ENCODE measurements at places on chromosomes 16 and 17.

DNA sequence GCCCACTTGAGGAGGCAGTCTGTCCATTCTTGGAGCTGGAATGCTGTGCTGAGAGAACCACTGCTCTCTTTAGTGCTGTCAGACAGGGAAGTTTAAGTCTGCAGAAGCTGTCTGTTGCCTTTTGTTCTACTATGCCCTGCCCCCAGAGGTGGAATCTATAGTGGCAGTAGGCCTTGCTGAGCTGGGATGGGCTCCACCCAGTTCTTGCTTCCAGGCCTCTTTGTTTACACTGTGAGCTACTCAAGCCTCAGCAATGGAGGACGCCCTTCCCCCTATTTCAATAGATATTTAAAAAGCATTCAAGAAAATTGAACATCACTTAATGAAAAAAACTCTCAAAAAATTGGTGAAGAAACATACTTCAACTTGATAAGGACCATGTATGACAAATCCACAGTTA lies 313.5 kb downstream of the PHKB start:
- DNase-seq = no peak

DNA sequence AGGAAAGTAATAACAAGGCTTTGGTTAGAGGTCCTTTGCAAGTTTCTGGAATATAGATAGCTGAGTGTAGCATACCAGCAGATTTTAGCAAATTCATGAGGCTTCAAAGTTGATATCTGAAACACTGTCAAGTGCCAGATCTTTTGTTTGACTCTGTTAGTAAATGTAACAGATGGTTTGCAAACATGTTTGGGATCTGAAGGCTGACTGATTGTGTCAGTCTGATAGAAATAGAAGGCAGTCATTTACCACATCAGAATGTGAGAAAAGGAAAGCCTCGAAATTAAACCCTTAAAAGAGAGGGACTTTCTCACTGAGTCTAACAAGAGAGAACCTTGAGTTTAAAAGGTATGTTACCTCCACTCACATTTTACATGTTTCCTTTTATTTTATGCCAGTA lies 371.5 kb downstream of the KIF2B start:
- no peak for DNase-seq

- DNase-seq = no peak
Observed at GRCh38 chr16:68420366-68420942, 27.9 kb downstream of the SMPD3 start.

GRCh38 chr16:1363501-1364041 lies 11.8 kb downstream of the GNPTG start:
- DNase-seq = peak; percentile 68

DNA sequence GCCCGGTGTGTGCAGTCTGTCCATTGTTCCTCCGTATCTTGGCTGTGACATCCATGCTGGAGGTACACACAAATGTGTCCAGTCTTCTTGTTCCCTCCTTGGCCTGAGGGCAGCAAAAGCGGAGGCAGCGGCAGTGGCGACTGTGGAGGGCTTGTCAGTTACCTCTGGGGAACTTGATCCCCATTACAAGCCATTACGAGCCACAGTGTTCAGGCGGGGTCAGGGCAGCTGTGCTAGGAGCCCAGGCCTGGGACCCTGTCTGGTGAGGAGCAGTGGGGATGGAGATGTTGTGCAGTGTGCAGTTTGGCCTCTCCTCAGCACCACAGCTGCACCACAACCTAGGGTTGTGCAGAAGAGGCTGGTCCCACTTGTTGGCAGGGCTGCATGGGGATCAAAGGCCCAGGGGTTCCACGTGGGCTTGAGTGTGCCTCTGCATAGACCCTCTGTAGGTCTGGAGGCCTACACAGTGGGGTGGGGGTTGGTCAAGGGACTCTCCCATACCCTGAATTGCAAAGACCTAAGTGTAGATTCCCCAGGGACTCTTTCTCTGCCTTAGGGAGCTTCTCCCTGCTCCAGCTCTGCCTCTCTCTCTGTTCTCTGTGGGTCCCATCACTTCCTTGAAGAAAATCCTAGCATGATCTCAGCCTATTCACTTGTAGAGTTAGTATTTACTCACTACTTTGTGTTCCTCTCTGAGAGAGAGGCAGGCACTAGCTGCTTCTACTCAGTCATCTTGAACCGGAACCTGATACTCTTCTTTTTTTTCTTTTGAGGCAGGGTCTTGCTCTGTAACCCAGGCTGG lies 58.8 kb downstream of the SLFN11 start:
- DNase-seq = no peak

GRCh38 chr17:57541472-57542394 lies 203.4 kb downstream of the CCDC182 start:
- DNase-seq = no peak
